ENCODE measurements at places on chromosomes 13 and 19. TPM values are rescaled to one million over a fixed set of nuclear protein-coding genes. Genes with fewer than 3 reads are reported as not detected.

The PCDH9 gene
- total RNA-seq: under 0.01 TPM

The PRR36 gene
- not detected for total RNA-seq

The C13orf46 gene
- total RNA-seq: 0.44 TPM

The CCDC8 gene
- 14.9 TPM for total RNA-seq

The NUDT19 gene
- total RNA-seq: 12.0 TPM

The SHFL gene
- total RNA-seq: 22.8 TPM

The GPR12 gene
- not detected for total RNA-seq

The PEG3 gene
- 0.44 TPM for total RNA-seq

The ATP4A gene
- not detected for total RNA-seq

The ZNF709 gene
- 1.9 TPM for total RNA-seq

The ZNF90 gene
- total RNA-seq: 0.88 TPM

The PABPC3 gene
- total RNA-seq: under 0.01 TPM

The IZUMO4 gene
- total RNA-seq: 1.8 TPM

The LYL1 gene
- 6.9 TPM for total RNA-seq

The NOP53 gene
- total RNA-seq: 65.0 TPM

The GPC5 gene
- total RNA-seq: 0.14 TPM

The IFNL1 gene
- total RNA-seq: not detected

The DACT3 gene
- total RNA-seq: 4.2 TPM

The SMIM7 gene
- total RNA-seq: 63.4 TPM

The UBE2M gene
- 70.5 TPM for total RNA-seq

The CACNA1A gene
- 3.6 TPM for total RNA-seq

The MBD3L3 gene
- total RNA-seq: not detected

The SLAIN1 gene
- total RNA-seq: under 0.01 TPM

The KIR2DL1 gene
- not detected for total RNA-seq

The DCT gene
- total RNA-seq: not detected

The OLFM4 gene
- total RNA-seq: not detected

The TMEM205 gene
- total RNA-seq: 54.3 TPM

The KLK11 gene
- total RNA-seq: not detected

The FFAR3 gene
- total RNA-seq: not detected

The ATF5 gene
- 12.3 TPM for total RNA-seq

The ACP5 gene
- 10.3 TPM for total RNA-seq

The GDF15 gene
- total RNA-seq: 98.2 TPM

The TMEM238 gene
- total RNA-seq: not detected

The TPTE2 gene
- not detected for total RNA-seq

The EHD2 gene
- 112 TPM for total RNA-seq

The CYSLTR2 gene
- total RNA-seq: 0.88 TPM

The IQCN gene
- total RNA-seq: 0.57 TPM

The MISP gene
- 0.22 TPM for total RNA-seq

The SMIM17 gene
- not detected for total RNA-seq

The LRRC25 gene
- 0.44 TPM for total RNA-seq

The RGS9BP gene
- 0.88 TPM for total RNA-seq

The LILRA2 gene
- not detected for total RNA-seq

The ZNF221 gene
- total RNA-seq: 5.3 TPM

The C19orf67 gene
- not detected for total RNA-seq

All from placental pericyte (primary cell).